ENCODE measurements at places on chromosomes 11 and 22.

GRCh38 chr11:113339929-113340589, 25.7 kb downstream of the TTC12 start:
- DNase-seq: no peak

DNA sequence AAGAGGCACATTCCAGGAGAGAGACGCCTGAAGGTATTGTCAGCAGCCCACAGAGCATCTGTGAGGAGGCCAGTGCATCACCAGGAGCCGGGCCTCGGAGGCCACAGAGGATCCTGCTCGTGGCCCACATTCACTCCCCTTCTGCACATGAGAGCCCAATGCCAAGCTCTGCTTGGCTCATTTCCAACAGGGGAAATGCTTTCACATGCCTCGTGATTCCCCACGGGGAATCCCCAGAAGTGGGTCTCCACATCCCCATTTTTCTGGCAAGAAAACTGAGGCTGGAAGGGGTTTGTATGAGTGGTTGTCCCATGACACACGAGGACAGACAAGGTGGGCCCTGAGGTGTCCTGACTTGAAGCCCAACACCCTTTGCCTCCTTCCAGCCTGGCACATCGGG, 34.4 kb downstream of the TP53I11 start:
- DNase-seq: no peak

DNA sequence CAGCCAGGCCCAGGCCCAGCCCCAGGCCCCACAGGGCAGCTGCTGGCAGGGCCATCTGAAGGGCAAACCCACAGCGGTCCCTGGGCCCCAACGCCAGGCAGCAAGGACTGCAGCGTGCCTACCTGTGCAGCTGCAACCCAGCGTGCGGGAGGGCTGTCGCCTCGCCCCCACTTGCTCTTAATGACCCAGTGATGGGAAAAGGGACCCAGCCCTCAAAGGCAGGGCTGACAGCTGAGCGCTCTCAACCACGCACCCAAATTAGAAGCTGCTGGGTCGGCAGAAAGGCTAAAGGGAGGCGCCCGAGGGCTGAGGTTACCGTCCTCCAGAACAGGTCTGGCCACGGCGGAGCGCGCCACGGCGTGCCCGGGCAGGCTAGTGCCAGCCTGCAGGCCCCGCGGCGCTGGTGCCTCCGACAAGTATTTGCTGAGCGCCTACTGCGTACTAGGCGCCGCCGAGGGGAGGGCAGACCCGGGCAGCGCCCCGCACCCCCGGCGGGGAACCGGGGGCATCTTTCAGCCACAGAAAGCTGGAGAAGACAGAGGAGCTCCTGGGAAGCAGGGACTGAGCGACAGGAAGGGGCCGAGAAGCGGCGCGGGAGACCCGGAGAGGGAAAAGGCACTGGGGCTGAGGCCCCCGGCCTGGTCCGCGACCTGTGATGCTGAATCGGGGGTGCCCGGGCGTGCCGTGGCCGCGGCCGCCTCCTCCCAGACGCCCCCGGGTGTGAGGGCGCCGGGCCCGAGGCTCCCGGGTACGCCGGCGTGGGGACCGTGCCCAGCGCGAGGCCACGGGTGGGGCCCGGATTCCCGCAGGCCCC, 773 bp downstream of the HRAS start:
- DNase-seq: no peak

GRCh38 chr11:7559398-7560283, 45.8 kb downstream of the PPFIBP2 start:
- no peak for DNase-seq

GRCh38 chr11:117717485-117718314, 79.3 kb downstream of the DSCAML1 start:
- DNase-seq: no peak

DNA sequence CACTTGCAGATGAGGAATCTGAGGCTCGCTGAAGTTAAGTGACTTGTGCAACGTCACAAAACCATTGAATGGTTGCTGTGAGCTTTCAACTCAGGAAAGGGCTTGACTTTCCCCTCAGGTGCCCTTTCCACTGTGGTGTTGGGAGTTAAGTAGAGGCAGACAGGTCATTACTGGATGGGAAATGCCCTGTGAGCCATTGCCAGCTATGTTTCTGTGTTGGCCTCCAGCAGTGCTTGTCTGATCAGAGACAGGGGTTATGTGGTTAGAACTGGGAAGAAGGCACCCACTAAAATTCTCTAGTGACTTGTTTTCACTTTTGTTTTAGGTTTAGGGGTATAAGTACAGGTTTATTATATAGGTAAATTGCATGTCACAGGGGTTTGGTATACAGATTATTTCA, 96.6 kb downstream of the FDX1 start:
- DNase-seq: no peak

DNA sequence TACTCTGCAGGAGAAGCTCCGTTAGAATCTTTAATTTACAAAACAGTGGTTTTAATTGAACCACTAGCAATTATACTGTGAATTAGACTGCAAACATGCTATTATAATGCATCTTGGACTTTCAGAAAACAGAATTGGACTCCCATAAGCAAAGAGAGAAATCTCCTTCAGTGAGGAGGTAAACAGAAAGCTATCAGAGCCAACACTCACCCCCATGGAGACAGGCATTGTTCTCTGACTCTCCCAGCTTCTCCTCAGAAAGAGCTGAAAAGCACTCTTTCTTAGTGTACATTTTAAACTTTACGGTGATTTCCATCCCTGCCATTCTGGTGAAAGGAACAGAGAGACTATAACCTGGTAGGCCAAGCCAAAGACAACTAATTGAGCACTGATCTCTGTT, 176.9 kb downstream of the GRIA4 start:
- DNase-seq: no peak

- no peak for DNase-seq
Observed at GRCh38 chr11:126879516-126879915, 121.1 kb downstream of the KIRREL3 start.

DNA sequence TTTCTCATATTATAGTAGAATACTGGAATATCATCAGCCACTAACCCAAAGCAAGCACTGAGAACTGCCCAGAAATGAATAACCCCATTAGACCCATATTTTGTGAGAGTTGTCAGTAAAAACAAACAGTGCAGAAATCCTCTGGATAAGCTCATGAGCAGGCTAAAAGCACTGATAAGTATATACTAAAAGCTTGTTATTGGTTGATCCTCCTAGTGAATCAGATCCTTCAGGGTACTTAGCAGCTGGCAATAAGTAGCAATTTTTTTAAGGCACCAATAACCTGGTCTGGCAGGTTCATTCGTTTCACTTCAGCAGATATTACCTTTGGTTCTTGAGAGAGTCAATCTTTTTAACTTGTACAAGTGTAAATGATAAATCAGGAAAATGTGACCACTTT, 1.2 kb downstream of the NOX4 start:
- no peak for DNase-seq

- DNase-seq: no peak
Observed at GRCh38 chr11:72630104-72630852, 43.9 kb downstream of the PDE2A start.

DNA sequence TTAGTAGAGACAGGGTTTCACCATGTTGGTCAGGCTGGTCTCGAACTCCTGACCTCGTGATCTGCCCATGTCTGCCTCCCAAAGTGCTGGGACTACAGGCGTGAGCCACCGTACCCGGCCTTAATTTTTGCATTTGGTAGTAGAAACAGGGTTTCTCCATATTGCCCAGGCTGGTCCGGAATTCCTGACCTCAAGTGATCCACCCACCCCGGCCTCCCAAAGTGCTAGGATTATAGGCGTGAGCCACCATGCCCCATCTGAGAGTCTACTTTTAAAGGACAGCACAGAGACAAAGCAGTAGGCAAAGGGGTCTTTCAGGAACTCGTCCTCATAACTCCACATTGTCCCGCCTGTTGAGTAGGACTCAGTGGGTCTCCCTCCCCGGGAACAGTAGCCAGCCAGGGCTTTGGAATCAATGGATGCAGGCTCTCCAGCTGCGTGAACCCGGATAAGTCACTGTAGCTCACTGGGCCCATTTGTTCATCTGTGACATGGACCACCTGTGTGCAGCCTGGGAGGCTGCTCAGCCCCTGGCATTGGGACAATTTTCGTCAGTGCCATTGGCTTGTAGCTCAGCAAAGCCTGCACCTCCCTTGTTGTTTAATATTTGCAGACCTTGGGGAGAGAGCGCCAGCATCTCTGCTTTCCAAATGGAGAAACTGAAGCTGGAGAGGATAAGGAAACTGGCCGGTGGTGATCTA, 86.1 kb downstream of the ARHGAP8 start:
- no peak for DNase-seq

DNA sequence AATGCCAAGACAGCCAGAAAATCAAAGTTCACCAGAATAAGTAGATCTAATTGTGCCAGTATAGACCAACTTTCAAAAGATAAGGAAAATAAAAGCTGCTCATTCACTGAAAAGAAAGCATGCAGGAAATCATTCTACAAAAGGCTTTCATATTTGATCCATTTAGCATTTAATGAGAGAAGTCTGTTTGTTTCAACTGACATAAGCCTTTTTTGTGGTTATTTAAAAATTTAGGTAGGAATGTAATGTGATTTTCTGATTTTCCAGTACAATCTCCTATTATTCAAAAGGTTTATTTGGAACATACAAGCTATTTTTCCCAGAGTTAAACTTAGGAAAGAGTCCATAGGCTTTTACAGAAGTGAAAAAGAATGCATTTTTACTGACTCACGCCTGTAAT, 92.7 kb downstream of the SBF2 start:
- no peak for DNase-seq

GRCh38 chr11:78372114-78372768, 45.4 kb downstream of the GAB2 start:
- no peak for DNase-seq

GRCh38 chr11:69968396-69969347, 109.4 kb upstream of the ANO1 start:
- DNase-seq: no peak

DNA sequence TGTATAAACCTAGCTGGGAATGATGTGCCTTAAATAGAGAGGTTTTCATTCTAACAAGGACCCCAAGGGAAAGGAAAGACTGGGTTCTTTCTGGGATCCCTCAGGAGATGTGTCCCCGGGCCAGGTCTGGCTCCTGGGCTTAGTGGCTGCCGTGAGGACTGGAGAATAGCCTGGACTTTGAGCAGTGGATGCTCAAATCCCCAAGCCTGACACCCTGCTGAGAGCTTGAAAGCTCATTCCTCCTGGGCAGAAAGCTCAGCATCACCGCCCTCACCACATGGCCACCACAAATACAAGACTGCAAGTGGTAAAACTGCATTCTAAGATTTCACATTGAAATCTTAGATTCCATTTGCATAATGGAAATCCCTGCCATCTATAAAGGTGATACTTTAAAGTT, 79.4 kb upstream of the NARS2 start:
- no peak for DNase-seq

- DNase-seq: no peak
Observed at GRCh38 chr11:14529321-14529720, 9.1 kb upstream of the PSMA1 start.

Data from ascending aorta (tissue), 2 donors.